Stimulated activated CD4-positive, alpha-beta T cell treated with anti-CD3 and anti-CD28 coated beads, Interleukin-15, amount 100 ng/mL, for 1 hour (primary cell): ENCODE measurements at places on chromosomes 13 and 19.

DNA sequence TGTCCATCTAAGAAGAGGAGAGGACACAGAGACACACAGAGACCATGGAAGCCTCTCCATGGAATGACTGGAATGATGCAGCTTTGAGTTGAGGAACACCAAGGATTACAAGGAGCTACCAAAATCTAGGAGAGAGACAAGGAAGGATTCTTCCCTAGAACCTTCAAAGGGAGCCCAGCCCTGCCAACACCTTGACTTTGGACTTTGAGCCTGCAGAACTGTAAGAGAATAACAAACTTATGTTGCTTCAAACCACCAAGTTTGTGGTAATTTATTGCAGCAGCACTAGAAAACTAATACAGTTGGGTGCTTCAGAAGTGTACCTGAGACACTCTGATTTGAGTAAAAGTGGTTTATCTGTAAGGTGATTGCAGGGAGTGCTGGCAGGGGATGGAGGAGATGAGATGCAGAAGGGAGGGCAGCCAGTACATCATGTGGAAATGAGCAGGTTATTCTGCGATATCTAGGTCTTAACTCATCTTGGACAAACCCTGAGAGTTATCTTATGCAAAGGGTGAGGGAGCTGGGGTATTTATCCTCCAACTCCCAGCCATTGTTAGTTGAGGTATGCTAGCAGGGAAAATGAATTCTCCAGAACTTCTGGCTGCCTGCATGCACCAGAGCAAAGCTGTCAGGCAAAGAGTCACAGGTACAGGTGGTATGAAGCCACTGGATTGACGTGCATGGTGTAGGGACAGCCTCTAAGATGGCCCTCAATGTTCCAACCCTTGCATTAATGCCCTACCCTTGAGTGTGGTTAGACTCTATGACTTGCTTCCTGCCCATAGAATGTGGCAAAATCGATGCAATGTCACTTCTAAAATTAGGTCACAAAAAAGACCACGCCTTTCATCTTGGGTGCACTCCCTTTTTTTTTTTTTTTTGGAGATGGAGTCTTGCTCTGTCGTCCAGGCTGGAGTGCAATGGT is 31.3 kb upstream of the ADGRL1 start:
- DNase-seq = no peak

GRCh38 chr19:343941-344624 is 513 bp downstream of the MIER2 start:
- no peak for DNase-seq

DNA sequence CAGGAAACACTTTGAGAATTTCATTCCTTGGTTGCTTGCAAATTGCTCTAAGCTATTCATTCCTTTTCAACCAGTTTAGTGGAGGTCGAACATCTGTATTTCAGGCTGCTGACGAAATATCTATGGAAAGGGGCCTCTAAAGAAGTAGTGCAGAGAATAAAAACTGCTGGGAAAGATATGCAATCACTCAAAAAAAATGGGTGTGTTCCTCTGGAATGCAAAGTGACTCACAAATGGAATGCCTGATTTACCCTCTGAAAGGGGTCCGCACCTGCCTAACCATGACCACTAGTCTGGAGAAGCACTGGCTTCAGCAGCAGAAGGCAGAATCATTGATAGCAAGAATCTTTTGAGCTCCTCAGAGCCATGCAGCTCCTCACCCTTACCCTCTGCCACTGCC is 129.4 kb downstream of the PCDH9 start:
- DNase-seq = no peak

DNA sequence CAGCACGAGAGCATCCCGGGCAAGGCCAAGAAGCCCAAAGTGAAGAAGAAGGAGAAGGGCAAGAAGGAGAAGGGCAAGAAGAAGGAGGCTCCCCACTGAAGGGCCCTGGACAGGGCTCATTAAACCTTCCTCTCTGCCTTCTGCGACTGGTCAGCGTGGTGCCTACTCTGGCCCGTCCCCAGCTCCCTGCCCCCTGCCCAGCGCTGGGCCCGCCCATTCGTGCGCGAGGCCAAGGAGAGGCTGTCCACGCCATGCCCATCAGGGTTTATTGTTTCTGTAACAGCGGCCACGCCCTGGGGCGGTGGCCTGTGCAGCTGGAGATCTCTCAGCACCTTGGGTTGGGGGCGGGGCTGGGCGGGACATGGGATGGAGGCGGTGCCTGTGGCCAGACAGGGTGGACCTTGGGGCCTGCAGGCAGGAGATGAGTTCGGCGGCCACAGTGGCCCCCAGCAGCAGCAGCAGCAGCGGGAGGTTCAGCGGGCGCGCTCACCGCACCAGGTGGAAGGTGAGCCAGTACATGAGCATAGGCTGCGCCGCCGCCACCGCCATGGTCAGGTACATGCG is 897 bp downstream of the C19orf33 start:
- no peak for DNase-seq

DNA sequence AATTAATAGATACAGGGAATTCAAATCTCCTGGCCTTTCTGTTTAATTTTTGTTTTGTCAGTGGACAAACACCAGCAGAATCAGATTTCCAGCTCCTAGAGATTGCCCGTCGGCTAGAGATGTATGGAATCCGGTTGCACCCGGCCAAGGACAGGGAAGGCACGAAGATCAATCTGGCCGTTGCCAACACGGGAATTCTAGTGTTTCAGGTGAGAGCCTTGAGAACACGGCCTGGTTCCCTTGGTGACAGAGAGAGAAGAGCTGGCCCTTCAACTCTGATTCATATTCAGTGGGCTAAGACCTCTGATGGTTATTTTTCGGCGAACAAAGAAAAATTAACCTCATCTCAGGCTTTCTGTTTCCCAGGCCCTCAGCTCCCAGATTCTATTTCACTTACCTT is 191.3 kb downstream of the STK24 start:
- no peak for DNase-seq

- DNase-seq = no peak
These were observed 2.2 kb upstream of the PSMC4 start for GRCh38 chr19:39968789-39969188.

DNA sequence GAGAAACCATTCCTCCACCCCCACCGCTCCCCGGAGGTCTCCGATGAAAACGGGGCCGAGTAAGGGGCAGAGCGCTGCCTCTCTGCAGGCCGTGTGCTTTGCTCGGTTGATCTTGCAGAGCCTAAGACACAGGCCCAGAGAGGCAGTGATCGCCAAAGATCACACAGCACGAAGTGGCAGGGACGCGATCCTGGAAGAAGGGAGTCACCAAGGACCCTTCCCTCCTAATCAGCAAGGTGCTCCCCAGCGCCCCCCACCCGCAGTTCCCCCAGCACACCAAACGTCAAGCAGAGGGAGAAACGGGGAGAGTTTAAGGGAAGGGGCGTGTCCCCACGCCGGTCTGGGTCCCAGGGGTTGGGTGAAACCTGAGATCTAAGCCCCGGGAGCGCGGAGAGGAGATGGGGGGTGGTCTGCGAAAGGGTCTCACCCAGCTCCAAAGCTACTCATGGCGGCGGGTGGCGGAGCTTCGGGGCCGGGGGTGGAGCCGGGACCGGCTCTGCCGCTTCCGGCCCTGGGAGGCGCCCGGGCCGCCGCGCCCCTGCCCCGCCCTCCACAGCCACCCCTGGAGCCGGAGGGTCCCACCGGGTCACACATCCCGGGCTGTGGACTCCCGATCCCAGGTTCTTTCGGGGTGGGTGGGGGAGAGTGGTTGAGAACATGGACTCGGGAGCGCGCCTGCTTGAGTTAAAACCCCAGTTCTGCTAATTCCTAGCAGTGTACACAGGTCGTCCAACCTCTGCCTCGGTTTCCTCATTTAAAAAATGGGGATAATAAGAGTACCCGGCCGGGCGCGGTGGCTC is at the start of gene EML2:
TSS of gene EML2 (minus strand) at position 468 of the 800 bp plus-strand sequence. CDS start at position 447, 21 bp downstream.
- peak; percentile 36 for DNase-seq

- DNase-seq = no peak
These were observed 321.0 kb downstream of the TBC1D4 start for GRCh38 chr13:75160984-75161383.

DNA sequence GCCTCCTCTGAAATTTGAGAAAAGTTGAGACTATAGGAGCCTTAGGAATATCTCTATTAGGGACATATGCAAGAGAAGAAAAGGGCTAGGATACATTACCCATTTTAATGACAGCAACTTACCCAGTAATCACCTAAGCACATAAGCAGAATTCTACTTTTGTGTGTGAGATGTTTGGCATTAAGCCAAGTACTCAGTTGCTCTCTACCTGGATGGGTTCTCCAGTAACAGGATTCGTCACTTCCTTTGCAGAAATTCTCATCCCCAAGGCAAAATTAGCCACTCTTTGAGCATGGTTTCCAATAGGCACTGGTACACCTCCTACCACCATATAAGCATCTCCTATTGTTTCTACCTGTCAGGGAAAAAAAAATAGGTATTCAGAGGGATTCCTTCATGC is 95.1 kb downstream of the C13orf42 start:
- DNase-seq = no peak

DNA sequence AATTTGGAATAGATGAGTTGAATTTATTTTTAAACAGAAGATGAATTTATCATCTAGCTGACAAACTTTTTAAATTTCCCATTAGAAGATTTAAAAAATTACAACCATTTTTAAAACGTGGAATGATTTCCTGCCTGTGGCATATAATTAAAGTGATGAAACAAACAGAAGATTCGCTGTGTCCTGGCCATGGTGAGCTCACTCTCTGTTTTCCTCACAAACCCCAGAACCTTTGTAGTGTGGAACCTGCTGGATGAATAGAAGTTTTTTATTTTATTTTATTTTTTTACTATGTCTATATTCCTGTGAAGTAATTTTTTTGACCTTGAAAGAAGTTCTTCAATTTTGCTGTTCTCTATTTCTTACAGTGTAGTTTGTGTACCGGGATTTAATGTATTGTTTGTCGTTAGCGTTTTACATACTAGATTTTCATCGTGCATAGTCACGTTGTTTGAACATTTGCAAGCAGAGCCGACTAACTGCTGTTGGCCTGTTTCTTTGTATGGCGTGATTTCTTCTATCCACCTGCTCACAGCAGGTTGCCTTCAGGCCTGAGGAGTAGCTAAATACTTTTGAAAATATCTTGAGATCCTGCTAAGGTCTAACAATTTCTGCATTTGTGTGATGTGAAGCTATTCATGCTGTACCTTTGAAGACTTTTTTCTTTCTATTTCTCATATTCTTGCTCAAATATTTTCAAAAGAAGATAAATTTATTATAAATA is 149.2 kb downstream of the GGACT start:
- no peak for DNase-seq

GRCh38 chr13:34779171-34779570 is 162.9 kb upstream of the NBEA start:
- DNase-seq = no peak

GRCh38 chr19:51094696-51095279 is 12.1 kb upstream of the KLK14 start:
- no peak for DNase-seq

GRCh38 chr19:52464798-52465470 is 11.6 kb downstream of the ZNF578 start:
- DNase-seq = no peak

DNA sequence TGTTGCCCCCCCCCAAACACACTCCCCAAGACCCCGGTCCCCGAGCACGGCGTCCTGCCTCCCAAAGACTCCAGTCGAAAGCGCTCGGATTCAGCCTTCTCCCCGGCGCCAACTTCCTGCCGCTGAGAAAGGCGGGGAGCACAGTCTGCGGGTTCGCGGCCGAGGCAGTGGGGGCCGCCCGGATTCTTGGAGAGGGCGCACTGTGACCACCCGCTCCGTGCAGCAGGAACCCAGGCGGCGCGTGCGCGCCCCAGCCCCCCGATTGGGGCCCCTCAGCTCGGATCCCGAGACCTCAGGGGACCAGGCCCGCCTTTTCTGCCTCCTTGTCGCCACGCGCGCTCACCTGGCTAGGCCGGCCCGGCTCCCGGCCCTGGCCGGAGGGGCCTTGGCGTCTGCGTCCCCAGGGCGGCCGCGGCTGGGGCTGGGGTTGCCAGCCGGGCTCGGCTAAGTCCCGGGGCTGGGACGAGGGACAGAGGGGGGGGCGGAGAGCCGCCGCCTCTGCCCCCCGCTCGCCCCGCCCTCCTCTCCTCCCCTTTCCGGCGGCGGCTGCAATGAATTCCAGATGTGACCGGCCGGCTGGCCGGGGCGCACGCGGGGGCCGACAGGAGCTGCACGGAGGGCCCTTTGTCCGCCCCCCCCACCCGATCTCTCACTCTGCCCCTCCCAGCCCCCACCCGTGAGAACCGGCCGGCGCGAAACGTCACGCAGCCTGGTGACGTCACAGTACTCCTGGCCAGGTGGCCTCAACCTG is at the start of gene S1PR2:
TSS of gene S1PR2 (minus strand) at position 471 of the 751 bp plus-strand sequence. CDS start 6,426 bp downstream, outside the sequence.
- DNase-seq = peak; percentile 58

- no peak for DNase-seq
These were observed 22.0 kb upstream of the POU4F1 start for GRCh38 chr13:78625384-78625783.

DNA sequence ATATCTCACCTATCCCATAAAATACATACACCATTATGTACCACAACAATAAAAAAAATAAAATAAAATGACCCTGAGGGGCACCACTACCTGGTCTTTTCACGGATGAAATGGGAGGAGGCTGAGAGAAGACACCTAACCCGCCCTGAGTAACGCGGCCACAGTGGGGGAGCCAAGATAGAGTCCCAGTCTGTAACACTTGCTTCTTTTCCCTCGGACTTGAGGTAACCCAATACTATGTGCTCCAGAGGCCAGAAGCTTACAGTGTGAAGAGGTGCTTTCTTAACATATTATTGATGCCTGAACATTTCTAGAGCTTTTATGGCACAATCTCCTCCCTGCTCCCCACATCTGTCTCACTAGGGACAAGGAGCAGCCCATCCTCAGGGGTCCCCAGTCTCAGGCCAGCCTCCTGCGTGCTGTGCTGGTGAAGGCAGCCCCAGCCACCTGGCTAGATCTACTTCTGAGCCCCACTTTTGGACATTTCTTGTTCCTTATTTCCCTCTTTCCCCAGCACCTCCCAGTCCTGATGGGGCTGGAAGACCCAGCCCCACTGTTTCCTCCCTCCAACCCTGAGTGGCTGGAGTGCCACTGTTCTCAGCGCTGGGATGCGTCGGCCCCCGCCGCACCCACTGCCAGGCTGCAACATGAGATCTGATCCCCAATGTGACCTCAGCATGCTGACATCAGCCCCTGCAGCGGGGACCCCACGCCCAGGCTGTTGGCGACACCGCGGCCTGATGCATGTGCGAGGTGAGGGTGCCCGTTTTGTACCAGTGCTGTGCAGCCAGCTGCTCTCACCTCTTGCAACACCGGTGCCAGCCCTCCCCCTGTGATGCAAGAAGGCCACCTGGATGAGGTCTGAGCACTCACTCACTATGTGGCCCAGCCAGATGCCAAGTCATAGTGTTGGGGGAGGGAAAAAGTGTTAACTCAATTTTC is 143.3 kb downstream of the DCLK1 start:
- DNase-seq = no peak
